ENCODE measurements at places on chromosomes 5 and 9.

DNA sequence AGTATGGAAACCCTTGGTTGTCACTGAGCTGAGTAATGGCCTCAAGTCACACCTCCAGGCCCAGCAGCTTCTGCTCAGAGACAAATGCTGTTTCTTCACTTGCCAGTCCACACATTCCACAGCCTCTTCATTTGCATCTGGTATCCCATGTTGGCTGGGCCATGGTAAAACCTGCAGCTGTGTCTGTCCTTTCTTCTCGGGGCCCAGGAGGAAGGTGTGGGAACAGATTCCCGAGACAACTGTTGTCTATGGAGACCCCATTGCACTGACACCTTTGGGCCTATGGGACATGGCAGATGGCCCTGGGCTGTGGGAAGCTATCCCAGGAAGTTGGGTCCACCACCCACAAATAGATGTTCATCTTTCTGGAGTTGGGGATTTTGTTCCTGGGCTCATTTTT, 85.1 kb downstream of the MACROH2A1 start:
- DNase-seq: no peak

GRCh38 chr5:64765804-64766504, 2.5 kb downstream of the SREK1IP1 start:
- no peak for DNase-seq

DNA sequence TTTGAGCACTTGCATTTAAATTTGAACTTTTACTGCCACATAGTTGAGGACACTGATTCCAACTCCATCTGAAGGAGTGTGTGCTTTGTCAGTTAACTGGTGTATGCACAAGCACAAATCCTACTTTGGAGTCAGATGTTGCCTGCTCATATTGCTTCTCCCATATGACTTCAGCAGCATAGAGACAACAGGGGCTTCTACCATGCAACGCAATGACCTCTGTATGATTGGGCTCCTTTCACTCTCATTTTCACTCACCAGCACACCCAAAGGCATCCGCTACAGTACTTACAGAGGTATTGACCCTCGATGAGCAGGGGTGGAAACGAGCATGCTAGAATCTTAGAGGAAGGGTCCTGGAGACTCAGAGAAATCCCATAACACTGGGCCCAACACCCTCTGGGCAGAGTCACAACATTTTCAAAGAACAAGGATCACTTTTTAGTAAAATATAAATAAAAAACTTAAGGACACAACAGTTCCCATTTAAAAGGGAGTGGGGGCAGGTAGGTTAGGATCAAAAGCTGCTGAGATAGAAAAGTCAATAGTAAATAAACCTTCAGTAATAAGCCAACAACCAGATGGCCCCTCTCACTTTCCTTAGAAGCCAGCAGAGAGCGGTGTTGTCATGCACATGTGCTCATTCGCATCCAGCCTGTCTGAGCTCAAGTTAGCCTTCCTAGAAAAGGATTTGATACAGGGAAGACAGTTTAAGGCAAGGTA, 203.8 kb downstream of the SNCAIP start:
- DNase-seq: peak; percentile 79

DNA sequence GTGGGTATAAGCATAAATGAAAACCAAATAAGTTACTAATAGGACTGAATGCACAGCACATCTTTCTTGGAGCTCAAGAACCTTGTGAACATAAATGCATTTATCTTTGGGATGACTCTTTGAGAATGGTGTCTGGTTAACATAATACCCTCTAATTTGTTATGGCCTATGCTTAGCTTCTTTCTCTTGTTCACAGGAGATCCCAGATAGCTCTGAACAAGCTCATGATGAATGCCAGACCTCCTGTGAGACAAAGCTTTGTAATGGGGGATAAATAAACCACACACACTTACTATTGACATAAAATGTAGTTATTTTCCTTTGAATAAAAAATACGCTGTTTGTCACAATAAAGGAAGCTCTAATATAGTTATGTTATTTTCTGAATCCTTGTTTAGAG, 111.5 kb downstream of the PSAT1 start:
- no peak for DNase-seq

Data from Kasumi-1 (cell line).